AG10803 (cell line): ENCODE measurements at places on chromosomes 1 and 21.
A peak's percentile ranks its signal among the peaks of the same experiment; 100 is the strongest.

DNA sequence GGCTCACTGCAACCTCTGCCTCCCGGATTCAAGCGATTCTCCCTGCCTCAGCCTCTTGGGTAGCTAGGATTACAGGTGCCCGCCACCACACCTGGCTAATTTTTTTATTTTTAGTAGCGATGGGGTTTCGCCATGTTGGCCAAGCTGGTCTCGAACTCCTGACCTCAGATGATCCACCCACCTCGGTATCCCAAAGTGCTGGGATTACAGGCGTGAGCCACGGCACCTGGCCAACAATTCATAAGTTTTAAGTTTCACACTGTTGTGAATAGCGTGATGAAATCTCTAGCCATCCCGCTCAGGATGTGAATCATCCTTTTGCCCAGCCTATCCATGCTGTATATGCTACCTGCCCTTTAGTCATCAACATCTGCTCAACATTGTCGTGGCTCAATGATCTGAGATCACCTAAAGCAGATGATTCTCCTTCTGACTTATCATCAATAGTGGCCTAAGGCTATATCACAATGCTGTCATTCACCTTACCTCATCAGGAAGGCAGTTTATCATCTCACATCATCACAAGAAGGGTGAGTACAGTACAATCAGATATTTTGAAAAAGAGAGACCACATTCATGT is 2.6 kb downstream of the PFDN2 start:
- DNase-seq, result peak; percentile 65

GRCh38 chr1:40519517-40519916 is 10.9 kb downstream of the EXO5 start:
- DNase-seq, result peak; percentile 16

DNA sequence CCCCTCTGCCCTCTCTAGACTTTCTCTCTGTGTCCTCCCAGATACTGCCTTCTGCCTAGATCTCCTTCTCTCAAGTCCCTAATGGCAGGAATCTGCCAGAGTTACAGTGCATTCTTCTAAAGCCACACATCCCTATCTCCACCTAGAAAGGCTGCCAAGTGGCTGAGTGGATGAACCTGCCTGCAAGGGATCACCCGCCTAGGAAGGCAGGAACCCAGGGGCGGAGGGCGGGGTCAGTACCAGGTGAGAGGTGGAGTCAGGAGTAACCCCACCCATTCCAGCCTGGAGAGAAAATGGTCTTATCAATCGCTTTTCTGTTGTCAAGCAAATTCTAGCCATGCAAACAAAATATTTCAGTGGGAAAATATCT is 60.8 kb downstream of the BCAR3 start:
- DNase-seq, result peak; percentile 53

GRCh38 chr21:45455674-45456583 is 51.0 kb downstream of the COL18A1 start:
- no peak for DNase-seq

DNA sequence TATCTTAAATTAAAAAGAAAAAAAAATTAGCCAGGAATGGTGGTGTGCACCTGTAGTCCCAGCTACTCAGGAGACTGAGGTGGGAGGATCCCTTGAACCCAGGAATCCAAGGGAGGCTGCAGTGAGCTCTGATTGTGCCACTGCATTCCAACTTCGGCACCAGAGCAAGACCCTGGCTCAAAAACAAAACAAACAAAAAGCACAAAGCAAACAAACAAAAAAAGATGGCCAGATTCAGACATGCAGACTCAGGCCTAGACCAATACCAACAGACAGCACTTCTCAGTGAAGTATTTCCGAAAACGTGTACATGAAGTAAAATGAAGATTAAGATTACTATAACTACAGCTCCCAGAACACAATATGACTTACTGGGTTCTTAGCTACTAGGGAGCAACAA is 10.6 kb downstream of the SLC35D1 start:
- no peak for DNase-seq

DNA sequence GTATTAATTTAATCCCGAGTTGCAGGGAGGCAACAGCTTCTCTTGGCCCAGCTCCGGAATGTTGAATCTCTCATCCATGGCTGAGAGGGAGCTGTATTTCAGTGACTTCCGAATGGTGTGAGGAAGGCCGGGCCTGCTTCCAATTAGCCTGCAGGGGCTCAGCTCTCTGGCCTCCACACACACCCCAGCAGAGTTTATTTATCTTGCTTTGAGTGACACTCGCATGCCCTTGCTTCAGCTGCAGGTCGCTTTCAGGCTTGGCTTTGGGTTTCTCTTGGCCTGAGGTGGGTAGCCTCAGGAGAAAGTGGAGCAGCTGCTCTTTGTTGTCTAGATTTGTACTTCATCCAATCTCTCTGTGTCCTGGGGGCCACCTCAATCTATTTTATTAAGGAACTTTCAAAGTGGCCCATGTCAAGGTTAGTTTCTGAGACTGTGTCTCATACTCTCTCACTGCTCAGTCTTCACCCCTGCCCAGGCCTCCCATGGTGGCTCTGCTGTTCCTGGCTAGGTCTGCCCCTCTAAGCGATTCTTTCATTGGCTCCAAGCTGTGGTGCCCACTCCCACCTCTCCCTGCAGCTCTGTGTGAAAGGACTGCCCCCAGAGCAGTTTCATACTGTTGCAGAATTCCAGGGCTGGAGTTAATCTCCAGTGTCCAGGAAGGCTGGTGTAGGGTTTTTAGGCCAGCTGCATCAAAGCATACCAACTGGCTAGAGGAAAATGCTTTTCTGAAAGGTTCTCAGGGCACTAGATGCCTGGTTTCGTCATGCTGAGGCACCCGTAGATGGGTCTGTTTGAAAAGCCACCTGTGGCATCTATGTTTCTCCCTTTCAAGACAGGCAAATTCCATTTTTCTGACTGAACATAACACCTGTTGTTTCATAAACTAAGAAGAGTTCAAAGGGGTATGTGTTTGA is 153.5 kb downstream of the PLXNA2 start:
- peak; percentile 76 for DNase-seq

DNA sequence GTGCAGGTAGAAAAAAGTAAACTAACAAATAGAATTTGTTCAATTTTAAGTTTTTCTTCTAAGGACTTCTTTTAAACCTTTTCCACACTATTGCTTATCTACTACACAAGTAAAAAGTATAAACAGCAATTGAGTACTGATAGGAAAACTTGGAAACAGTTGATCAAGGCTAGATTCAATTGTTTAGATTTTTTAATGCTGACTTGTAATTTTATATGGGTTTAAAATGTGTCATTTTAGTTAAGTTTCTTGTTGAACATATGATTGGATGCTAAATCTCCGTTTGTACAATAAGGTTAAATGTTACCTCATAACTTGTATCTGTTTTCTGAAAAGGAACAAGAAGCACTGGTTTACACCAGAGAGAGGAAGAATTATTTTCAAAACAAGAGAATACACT is 5.5 kb downstream of the SASS6 start:
- no peak for DNase-seq

GRCh38 chr1:147643974-147644373 is 26.4 kb downstream of the ACP6 start:
- DNase-seq, result no peak

GRCh38 chr1:27136998-27137542 is 17.9 kb downstream of the SLC9A1 start:
- DNase-seq, result no peak

GRCh38 chr21:23394458-23394857 is 2212.8 kb downstream of the MRPL39 start:
- no peak for DNase-seq

DNA sequence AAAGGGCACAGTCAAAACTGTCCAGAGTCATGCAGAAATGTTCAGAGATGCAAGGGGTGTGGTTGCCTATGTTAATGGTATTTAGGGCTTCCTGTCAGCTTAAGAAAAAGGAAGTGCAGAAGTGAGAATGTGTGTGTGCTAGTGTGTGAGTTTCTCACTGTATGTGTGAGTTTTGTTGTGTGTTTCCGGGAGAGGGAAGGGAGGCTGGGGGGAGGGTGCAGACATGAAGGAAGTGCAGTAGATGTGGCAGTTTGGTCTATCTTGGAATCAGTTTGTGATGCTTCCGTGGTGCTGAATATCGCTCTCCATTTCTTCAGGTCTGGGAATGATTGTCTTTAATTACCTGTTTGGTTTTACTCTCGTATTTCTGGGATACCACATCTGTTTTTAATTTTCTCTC is 16.5 kb upstream of the ATP6V1G3 start:
- peak; percentile 86 for DNase-seq

GRCh38 chr1:233211595-233211994 is 83.9 kb downstream of the PCNX2 start:
- peak; percentile 9 for DNase-seq

DNA sequence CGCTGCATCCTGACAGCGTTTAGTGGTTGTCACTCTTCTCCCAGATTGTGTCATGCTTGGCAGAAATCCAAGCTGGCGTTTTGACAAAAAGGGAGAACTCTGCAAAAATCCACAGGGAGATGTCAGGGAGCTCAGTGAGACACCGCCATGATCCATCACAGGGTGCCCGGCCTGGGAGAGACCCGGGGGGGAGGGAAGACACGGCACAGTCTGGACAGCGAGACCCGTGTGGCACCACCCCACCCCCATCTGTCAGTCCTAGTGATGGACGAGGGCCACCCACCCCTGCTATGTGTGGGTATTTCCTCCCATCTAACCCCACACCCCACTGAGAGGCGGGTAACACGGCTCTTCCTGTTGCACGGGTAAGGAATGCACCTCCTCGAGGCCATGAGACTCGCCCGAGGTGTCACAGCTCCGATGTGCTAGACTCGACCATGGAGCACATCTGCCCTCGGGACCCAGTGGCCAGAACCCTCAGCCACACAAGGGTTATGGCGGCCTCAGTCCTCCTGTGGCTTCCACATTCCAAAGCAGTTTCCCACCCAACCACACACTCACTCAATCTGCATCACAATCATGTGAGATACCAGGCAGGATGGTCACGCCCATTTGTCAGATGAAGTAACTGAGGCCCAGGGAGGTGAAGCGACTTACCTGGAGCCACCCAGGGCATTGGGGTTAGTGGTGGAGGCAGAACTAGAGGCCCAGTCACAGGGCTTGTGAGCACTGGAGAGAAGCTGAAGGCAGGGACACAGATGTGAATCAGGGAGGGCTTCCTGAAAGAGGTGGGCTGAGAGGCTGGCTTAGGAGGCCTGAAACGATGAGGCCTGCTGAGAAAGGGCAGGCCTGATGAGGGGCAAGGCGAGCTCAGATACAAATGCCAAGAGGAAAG is 688.5 kb downstream of the MATN1 start:
- DNase-seq, result no peak

- no peak for DNase-seq
Observed at GRCh38 chr1:196409586-196409985, 198.7 kb downstream of the KCNT2 start.

GRCh38 chr1:931380-932172 is 7.9 kb downstream of the SAMD11 start:
- DNase-seq, result no peak

DNA sequence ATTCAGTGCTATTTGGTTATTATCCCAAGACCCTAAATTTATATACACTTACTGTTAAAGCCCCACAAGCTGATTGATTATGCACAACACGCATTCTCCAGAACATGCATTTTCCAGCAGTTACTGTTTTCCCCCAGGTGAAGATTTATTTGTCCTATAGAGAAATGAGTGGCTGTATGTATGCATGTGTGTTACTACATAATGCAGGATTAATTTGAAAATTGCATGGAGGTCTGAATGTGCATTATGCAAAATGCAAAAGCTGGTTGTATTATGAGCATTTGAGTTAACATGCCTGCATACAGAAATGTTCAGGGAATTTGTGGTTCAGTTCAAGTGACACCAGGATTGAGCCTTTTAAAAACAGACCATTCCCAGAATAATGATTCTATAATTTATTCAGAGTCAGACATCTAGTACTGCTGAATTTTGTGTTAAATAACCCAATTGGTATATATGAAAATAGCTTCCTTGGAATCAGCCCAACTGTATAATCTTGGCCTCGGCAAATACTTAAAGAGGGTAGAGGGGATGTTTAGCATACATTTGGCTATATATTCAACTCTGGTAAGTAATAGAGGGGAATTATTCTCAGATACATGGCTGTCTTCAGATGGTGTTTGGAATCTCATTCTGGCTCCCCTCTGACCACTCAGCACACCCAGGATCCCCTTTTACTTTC is 320.0 kb downstream of the HHAT start:
- no peak for DNase-seq

GRCh38 chr1:109365642-109366204 is 32.0 kb downstream of the SORT1 start:
- DNase-seq, result no peak

GRCh38 chr1:97567000-97567749 is 353.7 kb downstream of the DPYD start:
- DNase-seq, result no peak

DNA sequence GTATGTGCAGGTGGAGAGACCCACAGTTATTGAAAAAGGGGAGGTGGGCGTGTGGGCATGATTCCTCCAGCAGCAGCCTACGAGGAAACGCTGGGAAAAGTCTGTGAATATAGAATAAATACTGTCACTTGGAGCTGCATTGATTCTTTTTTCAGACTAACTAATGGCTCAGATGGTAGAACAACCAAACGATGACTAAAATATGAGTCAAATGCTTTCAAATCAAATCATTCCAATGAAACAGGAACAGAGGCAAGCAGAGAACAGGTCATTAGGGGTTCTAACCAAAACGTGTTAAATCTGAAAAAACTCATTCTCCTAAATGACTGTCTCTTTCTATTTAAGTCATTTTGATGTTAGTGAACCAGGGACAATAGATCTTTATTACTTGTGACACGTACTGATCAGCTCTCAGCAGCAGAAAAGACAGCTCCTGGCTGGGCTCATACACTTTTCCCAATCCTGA is 35.1 kb upstream of the SEC16B start:
- peak; percentile 25 for DNase-seq

- no peak for DNase-seq
Observed at GRCh38 chr1:5297180-5297885, 642.9 kb downstream of the AJAP1 start.

DNA sequence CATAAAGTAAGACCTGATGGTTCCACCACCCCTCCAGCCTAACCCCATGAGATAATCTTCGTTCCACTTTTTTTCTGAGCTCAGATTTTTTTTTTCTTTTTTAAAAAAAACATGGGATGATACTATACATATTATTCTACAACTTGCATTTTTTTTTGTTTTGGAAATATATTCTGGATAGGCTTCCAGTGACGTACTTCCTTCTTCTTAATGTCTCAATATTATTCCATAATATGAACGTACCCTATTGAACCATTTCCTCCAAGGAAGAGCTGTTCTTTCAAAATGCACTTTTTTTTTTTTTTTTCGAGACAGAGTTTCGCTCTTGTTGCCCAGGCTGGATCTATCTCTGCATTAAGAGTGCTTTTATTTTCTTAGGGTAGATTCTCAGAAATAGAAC is 1.5 kb downstream of the EDEM3 start:
- no peak for DNase-seq

- peak; percentile 96 for DNase-seq
Observed at GRCh38 chr1:232868793-232869491, 63.7 kb downstream of the MAP10 start.

GRCh38 chr1:204162494-204163074 is 3.6 kb downstream of the REN start:
- peak; percentile 46 for DNase-seq

GRCh38 chr1:107767156-107767582 is 197.8 kb downstream of the VAV3 start:
- DNase-seq, result no peak

GRCh38 chr1:905071-905749 is 18.5 kb upstream of the SAMD11 start:
- DNase-seq, result no peak
